ENCODE measurements at places on chromosomes 16 and 17.

DNA sequence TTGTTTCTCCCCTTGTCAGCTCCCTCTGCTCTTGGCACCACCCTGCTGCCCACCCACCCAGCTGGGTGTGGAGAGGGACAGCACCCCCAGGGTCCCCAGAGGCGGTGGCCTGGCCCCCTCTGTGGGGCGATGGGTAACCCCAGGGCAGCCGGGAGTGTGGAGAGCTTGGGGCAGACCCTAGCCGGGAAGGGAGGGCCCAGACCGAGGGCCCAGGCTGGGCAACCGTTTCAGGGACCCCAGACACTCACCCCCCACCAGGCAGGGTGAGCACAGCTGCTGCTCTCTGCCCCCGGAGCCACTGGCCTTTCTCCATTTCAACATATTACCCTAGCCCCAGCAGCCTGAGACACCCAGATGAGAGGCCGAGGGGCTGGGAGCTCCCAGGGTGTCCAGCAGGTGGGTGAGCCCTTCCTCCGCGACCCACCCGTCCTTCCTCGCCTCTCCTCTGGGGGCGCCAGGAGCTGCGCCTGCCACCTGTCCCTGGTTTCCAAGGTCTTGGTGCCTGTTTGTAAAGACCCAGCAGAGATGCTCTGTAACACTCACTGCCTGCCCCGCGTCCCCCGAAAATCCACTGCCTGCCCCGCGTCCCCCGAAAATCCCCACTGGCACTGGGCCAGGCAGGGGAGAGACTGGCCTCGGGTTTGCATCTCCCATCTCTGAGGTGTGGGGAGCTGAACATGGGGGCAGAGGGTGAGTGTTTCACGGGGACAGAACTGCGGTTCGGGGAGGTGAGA is 45.4 kb downstream of the BAHCC1 start:
- no peak for DNase-seq

GRCh38 chr16:70749006-70749678 is 51.8 kb downstream of the VAC14 start:
- no peak for DNase-seq

- DNase-seq: no peak
These were observed 132.3 kb downstream of the TMEM132E start for GRCh38 chr17:34711646-34712045.

DNA sequence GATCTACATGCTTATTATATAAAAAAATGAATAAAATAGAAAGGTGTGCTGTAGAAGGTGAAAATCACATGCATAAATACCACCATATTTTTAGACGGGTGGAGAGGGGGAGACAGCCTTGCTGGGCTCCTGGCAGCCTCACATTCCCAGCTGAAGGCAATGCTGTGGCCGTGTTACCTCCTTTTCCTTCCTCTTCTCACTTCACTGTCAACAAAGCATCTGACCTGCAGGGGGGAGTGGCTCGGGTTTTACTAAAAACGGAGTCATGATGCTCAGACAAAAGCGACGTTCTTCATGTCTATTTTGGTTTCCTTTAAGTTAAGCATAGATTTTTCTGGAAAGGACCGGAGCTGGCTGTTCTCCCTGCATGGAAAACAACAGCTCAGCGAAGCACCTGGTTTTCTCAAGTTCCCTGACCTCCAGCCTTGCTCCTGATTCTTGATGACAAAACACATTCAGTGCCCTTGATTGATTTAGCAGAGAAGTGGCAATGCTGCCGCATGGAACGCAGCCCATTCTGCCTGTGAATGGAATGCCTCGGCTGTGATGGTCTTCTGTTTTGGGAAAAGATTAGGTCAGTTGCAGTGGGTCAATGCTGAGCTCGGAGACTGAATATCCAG is 5.5 kb upstream of the RPTOR start:
- no peak for DNase-seq

DNA sequence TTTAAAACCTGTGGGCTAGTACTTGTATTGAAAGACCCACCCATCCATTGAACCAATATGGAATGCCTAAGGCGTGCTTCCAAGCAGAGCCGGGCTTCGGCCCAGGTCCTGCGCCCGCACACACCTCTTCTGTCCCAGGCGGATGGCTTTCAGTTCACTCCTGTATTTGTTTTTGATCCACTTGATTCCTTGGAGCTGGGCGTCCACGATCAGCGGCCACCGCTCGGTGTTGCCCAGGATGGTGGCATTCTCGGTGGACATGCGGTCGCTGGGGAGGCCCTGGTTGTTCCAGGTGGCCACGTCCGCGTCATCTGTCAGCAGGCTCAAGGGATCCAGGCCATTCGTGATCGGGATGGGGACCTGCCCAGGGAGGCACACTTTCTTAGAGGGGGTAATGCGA is 75.9 kb downstream of the PGS1 start:
- DNase-seq: no peak

DNA sequence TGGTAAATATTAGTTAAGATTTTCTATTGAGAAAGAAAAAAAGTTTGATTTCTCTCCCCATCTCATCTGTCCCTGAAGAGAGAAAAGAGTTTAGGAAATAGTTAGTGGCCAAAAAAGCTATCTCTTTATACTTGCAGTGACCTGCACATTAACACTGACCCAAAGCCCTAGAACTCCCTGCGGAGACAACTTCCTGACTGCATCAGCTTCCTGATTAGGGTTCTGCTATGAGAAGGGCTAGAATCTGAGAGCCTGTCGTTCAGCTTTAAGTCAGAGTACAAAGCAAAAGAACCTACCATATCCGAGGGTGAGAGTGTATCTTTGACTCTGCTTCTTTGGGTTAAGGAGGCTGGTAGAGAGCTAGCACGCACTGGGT is 24.7 kb downstream of the LIMD2 start:
- no peak for DNase-seq

- DNase-seq: no peak
These were observed 606 bp upstream of the ZBTB4 start for GRCh38 chr17:7480089-7480384.

GRCh38 chr17:66445229-66445628 is 142.8 kb downstream of the PRKCA start:
- no peak for DNase-seq

DNA sequence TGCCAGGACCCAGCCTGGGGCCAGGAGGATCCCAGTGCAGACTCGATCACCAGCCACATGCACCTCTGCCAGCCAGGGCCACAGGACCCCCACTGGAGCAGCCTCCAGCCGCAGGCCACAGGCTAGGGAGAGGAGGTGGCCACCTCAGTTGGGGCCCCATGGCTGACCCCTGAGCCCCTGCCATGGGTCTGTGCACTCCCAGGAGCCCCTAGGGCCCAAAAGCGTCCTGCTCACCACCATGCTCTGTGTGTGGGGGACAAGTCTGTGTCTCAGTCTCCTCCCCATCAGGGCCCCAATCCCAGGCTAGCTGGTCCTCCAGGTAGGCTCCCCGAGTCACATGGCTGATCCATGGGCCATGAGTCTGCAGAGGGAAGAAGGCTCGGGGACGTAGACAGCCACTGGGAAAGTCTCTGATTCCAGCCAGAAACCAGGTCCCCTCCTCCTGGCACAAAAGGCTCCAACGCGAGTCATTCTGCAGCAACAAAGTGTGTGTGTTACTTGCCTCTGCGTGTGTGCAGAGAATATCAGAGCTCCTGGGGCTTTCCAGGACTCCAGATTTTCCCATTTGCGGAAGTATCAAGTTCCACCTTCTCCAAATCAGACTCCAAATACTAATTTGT is 6.1 kb upstream of the PRSS8 start:
- no peak for DNase-seq

DNA sequence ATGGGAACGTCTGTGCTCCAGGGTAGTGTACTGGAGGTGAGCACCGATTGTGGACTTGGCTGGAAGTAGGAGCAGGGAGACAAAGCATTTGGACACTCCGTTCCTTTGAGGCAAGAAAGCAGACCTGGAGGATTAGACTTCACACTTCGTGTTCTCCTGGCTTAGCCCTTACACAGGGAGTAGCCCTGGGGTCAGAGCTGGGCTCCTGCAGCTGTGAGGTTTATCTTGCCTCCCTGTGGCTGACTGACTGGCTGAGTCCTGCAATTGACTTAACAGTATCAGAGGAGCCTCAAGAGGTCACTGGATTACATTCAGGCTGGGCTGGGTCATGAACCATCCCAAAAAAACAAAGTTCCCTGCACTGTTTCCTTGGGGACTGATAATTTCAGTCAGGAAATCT is 37.1 kb downstream of the MPRIP start:
- DNase-seq: no peak

GRCh38 chr16:66115373-66115772 is 251.1 kb upstream of the CDH5 start:
- no peak for DNase-seq

- DNase-seq: no peak
These were observed 487.0 kb downstream of the HAPSTR1 start for GRCh38 chr16:9578459-9578858.
